ENCODE measurements at places on chromosomes 6 and 20. TPM values are rescaled to one million over a fixed set of nuclear protein-coding genes. Genes with fewer than 3 reads are reported as not detected.

The KHDC1L gene
- not detected for total RNA-seq

The TPBG gene
- 5.3 TPM for total RNA-seq

GRCh38 chr6:168291450-168291849, 28.1 kb downstream of the DACT2 start:
- no peaks in the 10 kb centered on the region for H3K36me3 ChIP-seq
- no peak for DNase-seq
- H3K27ac ChIP-seq, result no peak overlapping the region
- no peak overlapping the region for H3K4me3 ChIP-seq
- H3K27me3 ChIP-seq, result peaks cover 15% of the 10 kb centered on the region

The CCM2L gene
- not detected for total RNA-seq

DNA sequence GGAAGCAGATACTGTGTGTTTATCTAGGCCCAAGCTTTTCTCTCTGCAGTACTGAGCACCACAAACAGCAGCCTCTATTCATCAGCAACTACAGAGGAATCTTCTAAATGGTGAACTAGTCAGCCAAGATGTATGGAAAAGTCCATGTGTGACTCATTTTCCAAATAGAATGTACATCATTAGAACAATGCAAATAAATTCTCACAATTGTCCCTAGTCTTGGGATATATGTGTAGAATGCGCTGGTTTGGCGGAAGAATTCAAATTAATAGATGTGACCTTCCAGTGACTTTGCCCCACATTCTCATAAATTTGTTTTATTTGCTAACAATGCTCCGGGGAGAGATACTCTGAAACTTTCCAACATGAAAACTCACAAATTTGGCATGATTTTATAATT, 436.2 kb downstream of the CBLN4 start:
- H3K4me1 ChIP-seq, result no peaks in the 10 kb centered on the region
- H3K27me3 ChIP-seq, result no peaks in the 10 kb centered on the region
- no peak overlapping the region for H3K27ac ChIP-seq
- no peak overlapping the region for H3K4me3 ChIP-seq

All from stomach (tissue), 19 donors.